ENCODE measurements at places on chromosomes 4 and X.

GRCh38 chr4:86977621-86978184 lies 42.9 kb downstream of the AFF1 start:
- peak; percentile 96 for DNase-seq

- no peak for DNase-seq
Measured at GRCh38 chr4:182203872-182204411, 39.3 kb upstream of the TENM3 start.

GRCh38 chrX:11588097-11588496 lies 77.6 kb downstream of the ARHGAP6 start:
- no peak for DNase-seq

DNA sequence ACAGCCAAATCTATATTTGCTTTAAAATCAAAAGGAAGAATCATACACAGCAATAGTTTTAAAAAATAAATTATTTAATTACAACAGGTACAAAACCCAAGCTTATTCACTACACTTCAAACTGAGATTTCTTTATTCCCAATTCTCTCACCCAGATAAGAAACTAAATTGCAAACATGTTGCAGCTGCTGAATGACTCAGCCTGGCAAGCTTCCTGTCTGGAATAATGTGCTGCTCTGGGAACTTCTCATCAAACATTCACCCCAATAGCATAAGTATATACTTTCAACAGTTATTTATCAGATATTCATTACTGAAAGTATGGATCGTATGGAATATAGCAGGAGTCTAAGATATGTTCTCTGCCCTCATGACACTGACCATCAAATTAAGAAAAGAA lies 43.0 kb upstream of the GABRA2 start:
- DNase-seq, result no peak

DNA sequence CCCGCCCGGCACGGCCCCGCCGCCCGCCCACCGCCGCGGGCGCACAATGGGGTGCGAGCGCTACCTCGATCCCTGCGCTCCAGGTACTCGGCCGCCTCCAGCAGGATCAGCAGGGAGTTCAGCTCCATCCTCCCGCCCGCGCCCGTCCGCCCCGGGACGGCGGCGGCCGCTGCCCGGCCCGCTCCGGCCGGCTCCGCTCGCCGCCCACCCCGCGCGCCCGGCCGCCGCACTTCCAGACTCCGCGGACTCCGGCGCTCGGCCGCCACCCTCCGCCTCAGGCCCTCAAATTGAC lies at the start of gene MXD4:
TSS of gene MXD4 (minus strand) at position 257 of the 292 bp plus-strand sequence. CDS start at position 128, 129 bp downstream.
- DNase-seq, result no peak

DNA sequence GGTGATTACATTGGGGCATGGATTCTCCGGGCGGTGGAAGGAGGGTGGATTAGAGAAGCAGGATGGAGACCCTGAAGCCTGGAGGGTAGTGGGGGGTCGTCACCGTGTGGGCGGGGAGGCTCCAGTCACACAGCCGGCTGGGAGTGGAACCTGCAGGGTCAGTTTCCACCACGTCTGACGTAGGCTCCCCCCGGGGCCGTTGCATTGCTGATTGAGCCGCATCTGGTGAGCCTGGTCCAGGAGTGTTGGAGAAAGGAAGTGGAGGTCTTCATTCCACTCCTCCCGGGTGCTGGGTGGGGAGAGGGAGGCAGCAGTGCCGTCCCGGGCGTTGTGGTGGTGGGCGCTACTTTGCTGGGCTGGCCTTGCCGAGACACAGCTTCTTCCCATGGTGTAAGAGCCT lies 28.1 kb downstream of the TBC1D14 start:
- no peak for DNase-seq

DNA sequence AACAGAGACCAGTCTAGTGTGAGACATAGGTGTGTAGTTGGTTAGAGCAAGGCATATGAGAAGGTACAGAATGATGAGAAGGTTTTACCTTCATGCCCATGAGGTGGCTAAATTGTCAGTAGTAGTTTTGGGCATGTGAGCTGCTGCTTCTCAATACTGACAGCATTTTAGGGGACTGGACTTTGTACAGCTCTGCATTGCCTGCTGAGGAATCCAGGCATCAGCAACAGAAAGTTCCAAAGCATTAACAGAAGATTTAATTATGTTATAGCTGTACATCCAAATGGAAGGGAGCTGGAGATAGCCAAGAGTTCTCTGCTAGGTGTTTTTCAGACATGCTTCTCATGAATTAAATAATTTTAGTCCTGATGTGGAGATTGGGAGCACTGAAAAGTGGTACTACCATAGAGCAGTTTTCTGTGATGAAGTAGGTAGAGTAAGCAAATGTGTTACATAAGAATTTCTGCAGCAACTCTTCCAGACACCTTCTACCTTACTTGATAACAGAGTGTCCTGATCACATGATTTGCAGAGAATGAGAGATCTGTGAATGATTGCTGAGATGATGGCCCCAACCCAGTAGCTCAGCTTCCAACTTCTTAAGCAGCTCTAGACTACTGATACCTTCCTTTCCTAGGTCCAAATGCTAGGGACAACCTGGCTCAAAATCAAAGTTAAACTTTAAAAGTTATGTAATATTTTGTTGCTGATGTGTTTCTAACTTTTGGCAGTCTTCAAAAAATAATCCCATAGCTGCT lies 30.4 kb downstream of the FNIP2 start:
- no peak for DNase-seq

DNA sequence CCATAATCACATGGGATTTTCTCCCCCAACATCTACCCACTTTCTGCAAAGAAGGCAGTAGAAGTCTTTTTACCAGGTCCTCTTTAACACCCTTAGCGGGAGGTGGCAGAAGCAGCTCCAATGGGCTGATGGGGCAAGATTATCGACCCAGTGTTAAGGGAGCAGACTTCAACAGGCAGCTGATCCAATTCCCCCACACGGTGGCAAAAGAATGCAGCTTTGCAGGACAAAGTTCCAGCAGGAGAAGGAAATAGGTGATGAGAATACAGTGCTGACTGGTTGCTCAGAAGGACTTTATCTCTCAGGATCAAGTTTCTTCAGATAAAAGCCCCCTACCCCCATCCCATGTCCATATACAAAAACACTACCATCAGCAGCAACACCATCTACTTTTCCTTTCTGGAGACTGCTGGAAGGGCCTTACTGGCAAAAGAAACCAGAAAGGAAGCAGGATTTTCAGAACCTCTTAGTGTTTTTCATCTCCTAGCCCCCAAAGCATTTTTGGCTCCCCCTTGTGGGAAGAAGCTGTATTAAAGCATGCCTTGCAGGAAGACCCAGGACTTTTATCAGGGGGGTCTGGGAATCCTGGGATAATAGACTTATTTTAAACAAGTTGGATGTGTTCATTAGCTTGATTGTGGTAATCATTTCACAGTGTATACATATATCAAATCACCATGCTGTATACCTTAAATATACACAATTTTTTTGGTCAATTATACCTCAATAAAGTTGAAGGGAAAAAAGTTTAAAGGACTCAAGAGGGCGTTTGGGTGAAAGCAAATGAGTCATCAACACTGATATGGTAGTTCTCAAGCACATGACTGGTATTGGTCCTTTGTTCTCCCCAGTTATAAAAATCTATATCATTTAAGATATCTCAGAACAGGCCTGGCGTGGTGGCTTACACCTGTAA lies 146.4 kb downstream of the GPC3 start:
- no peak for DNase-seq

DNA sequence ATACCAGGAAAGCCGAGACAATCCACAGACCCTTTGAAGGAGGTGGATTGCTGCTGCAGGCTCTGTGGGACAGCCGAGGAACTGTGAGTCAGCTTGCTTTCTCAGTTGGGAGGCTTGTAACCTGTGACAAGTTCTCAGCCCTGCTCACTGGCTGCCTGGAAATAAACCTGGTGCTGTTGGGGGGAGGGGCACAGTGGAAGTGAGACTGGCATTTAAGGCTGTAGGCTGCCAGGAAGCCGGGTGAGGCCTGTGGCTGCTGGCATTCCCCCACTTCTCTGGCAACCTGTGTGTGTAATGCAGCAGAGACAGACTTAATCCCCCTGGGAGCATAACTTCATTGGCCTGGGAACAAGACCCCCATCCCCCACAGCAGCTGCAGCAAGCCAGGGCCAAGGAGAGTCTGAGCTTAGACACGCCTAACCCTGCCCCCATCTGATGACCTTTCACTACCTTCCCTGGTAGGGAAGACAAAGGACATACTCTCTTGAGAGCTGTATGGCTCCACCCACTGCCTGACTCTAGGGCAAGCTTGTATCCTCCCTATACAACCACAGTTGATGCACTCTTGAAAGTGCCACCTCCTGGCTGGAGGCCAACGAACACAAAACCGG lies 64.1 kb downstream of the ALPK1 start:
- DNase-seq, result no peak

- DNase-seq, result peak; percentile 22
Measured at GRCh38 chr4:3346146-3346545, 53.3 kb downstream of the RGS12 start.

- peak; percentile 83 for DNase-seq
Measured at GRCh38 chr4:52051615-52052474, 741 bp downstream of the SPATA18 start.

- DNase-seq, result no peak
Measured at GRCh38 chr4:152513078-152513477, 22.8 kb downstream of the FBXW7 start.

- no peak for DNase-seq
Measured at GRCh38 chrX:13102636-13103035, 58.2 kb upstream of the FAM9C start.
